Stimulated activated CD8-positive, alpha-beta memory T cell treated with anti-CD3 and anti-CD28 coated beads, Interleukin-7, amount 100 ng/mL, for 4 hours (primary cell): ENCODE measurements at places on chromosomes 11 and 22.

DNA sequence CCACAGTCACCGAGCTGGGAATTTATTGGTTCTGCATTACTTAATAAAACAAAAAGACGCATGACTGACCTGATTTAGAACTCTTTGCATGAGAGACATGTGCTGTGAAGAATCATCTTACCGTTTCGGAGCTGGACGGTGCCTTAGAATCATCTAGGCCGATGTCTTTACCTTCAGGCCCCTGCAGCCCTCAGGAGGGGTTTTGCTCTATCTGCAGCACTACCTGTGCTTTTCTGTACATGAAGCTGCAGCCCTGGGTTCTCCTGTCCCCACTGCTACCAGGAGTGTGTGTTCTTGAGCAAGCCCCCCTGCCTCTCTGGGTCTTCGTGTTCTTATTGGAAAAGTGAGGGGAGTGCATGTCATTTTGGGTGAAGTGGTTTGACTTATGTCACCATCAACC, 94.0 kb upstream of the OR4B1 start:
- DNase-seq = no peak

- DNase-seq = no peak
Measured at GRCh38 chr22:31019191-31019930, 50.3 kb downstream of the TUG1 start.

GRCh38 chr22:28021116-28021997, 102.3 kb upstream of the PITPNB start:
- DNase-seq = no peak

GRCh38 chr11:118238421-118238820, 13.6 kb upstream of the JAML start:
- no peak for DNase-seq

- DNase-seq = no peak
Measured at GRCh38 chr11:133390803-133391202, 141.5 kb downstream of the OPCML start.

DNA sequence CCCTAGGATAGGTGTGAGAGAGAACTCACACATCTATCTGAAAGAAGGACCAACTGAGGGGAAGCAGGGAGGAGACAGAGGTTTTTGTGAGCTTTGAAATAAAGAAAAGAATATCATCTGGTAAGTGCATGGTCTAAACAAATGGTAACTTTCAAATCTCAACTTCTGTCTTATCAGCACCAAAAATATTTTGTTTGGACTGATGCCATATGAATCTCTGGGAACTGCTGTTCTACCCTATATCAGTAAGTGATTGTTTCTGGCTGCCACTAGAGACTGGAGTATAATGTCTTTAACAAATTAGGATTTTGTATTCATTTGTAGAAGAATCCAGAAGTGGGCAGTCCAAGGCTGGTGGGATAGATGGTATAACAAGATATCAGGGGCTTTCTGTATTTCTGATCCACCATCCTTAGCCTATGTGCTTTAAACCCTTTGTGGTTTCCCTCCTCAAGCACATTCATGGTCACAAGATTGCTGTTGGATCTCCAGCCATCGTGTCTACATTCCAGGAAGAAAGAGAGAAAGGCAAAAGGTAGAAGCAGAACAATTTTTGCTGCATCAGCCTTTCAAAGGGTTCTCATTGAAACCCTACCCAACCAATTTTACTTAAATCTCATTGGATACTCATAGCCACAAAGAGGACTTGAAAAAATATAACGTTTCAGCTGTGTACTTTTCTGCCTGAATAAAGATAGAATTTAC, 4.7 kb downstream of the HEPHL1 start:
- DNase-seq = no peak

- DNase-seq = no peak
Measured at GRCh38 chr11:35337136-35337913, 82.0 kb downstream of the SLC1A2 start.

- DNase-seq = no peak
Measured at GRCh38 chr11:116180806-116181600, 591.8 kb downstream of the BUD13 start.

- no peak for DNase-seq
Measured at GRCh38 chr11:43315966-43316365, 4.2 kb downstream of the API5 start.
